ENCODE measurements at places on chromosomes 11 and 22.

- no peak for DNase-seq
These were observed 350.1 kb downstream of the GUCY1A2 start for GRCh38 chr11:106668147-106668546.

DNA sequence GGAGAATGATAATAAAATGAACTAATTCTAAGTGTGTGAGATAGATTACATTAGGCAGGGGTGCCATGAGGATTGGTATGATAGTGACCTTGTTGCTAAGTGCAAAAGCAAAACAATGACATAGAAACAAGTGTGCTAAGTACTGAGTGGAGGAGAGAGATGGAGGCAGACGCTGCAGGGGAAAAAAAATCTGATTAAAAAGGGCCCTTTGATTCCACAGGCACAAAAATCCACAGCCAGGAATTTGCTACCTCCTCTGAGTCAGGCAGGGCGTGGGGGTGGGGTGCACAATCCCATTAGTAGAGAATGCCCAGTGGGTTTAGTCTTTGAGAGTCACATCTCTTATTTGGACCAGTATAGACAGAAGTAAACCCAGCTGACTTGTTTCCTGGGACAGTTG, at the start of gene CNTF:
Gene CNTF, plus strand, starts transcription at position 322 of the 400 bp plus-strand sequence. CDS start 88 bp downstream, outside the sequence.
- DNase-seq, result no peak

- peak; percentile 40 for DNase-seq
These were observed 186.6 kb downstream of the CEP164 start for GRCh38 chr11:117514256-117514655.

- DNase-seq, result no peak
These were observed 40.1 kb downstream of the PI4KA start for GRCh38 chr22:20818471-20818870.

Data from right hindlimb (tissue), 1 donor.